C1 segment of cervical spinal cord (tissue), 14 donors: ENCODE measurements at places on chromosomes 6 and 20.

GRCh38 chr6:111096246-111096645, 8.9 kb downstream of the SLC16A10 start:
- no peak for DNase-seq

DNA sequence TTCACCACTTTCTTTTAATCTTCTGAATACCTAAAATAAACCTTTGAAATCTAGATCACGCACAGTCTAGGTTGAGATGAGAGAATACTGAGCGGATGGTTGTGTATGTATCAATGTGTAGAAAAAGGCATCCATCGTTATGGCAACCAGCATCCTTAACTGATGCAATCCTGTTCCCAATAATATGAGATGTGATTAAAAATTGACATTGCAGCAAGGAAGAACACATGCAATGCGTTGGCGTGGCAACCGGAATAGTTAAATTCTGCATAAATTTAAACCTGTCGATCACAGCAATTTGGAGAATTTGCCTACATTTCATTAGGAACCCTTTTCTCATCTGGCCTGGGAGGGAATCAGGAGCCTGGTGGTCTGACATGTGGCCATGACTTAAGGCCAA, 1.3 kb upstream of the L3MBTL1 start:
- no peak for DNase-seq

DNA sequence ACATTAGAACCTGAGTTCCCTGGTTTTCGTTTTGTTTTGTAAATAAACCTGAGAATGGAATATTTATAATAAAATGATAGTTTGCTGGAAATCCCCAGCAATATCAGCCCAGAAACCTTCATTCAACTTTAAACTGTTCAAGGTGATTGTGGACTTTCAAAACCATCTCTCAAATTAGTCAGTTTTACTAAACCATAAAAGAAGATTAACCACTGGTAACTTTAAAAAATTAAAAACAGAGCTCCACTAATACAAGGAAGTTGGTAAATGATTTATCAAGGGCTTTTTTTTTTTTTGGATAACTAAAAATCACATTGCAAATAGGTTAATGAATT, 10.0 kb downstream of the MBOAT1 start:
- no peak for DNase-seq

GRCh38 chr6:36925809-36926208, 28.7 kb upstream of the PI16 start:
- DNase-seq, result no peak

- DNase-seq, result no peak
Observed at GRCh38 chr20:50413088-50413500, 97.1 kb upstream of the PTPN1 start.

GRCh38 chr6:108321253-108321747, 26.4 kb downstream of the AFG1L start:
- no peak for DNase-seq

DNA sequence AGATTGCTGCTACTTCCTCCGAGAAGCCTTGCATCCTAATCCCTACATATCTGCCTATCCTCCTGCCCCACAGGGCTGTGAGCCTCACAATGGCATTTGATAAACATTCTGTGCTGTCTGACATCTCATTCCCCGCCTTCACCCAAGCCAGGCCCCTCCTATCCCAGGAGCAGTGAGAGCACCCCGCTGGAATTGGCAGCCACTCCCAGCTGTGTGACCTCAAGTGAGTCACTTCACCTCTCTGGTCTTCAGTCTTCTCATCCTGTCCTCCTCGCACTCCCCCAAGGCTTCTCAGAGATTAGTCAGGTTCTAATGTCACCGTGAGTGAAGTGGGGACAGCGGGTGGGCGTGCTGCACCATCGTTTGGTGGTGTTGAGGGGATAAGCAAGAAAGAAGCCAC, 81.7 kb downstream of the CDH22 start:
- no peak for DNase-seq

- DNase-seq, result no peak
Observed at GRCh38 chr6:116268589-116269293, 11.0 kb downstream of the TSPYL1 start.

DNA sequence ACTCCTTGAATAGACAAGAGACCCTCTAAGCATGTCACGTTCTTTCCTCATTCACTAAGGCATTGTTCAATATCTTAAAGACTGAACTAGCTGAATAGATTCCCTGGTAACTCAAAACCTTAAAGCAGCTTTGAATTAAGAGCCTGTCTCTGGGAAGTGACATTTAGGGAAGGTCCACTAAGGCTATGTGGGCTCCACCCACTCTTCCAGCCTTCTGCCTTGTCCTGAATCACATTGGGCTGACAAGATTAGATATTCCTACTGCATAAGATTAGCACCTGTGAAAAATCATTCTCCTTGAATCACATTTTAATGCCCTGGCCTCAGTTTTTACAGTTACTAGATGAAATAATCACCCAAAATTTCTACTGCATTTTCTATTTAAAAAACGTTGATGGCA, 36.3 kb downstream of the CLIC5 start:
- no peak for DNase-seq

GRCh38 chr20:62643521-62644043, 1.3 kb downstream of the SLCO4A1 start:
- DNase-seq, result no peak

GRCh38 chr6:134456226-134456625, 138.3 kb upstream of the SGK1 start:
- DNase-seq, result no peak

GRCh38 chr20:4697831-4698221, 23.9 kb upstream of the PRND start:
- no peak for DNase-seq

DNA sequence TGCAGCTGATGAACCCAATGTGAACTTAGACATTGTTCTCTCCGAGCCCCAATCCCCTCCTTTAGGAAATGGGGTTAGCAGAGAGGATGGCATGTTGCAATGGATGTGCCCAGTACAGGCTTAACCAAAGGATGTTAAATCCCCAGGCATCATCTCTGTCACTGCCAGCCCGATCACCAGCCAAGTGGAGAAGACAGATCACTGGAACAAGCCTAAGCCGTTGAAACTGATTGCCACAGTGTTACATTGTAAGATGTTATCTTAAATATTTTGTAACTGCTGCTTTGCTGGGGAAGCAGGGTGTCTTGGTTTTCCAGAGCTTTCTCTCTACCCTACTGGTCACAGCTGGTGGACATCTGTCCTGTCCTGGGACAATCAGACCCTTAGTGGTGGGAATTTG, 783.4 kb upstream of the CHD6 start:
- DNase-seq, result no peak

DNA sequence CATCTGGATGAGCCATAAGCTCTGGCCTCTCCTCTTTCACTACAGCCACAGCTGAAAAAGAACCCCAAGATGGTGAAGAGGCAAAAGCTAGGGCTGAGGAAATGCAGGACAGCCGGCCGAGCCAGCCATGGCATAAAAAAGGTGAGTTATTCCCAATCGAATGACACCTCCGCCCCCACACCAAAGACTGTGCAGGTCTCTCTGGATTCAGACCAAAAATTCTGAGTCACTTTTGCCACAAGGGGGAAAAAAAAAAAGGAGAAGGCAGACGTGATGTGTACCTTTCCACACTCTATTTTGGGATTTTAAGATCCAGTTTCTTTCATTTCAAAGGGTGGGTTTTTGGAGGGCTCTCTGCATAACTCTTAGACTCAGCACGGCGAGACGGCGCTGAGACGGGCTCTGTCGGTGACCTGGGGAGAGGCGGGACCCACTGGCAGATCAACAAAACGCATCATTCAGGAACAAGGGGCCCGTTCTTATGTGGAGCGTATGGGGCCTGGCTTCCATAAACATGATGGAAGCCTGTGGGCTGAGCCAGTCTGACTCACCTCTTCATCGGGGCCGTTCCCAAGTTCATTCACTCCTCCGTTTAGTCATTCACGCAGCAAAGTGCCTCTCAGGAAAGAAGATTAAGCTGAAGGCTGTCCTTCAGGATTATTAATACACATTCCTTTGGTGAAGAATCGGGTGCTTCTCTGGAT, 54.8 kb downstream of the NFATC2 start:
- DNase-seq, result no peak

DNA sequence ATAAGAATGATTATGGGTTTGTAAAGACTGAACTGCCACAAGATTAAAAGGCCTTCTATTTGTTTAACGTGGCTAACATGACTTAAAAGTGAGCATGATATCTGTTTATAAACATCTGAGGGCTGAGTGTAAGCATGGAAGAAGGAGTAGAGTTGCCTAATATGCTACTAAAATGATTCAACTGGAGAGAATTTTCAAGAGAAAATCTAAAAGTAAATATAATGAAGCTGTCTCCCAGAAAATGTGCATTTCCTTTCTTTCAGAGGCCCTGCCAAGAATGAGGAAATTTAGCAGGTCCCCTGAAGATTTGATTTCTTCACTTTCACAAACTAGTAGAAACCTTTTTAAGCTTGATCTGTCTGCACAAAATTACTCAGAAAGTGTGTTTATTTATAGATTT, 4.2 kb upstream of the EYA4 start:
- no peak for DNase-seq

GRCh38 chr6:3194535-3195419, 32.7 kb downstream of the TUBB2B start:
- peak; percentile 67 for DNase-seq

DNA sequence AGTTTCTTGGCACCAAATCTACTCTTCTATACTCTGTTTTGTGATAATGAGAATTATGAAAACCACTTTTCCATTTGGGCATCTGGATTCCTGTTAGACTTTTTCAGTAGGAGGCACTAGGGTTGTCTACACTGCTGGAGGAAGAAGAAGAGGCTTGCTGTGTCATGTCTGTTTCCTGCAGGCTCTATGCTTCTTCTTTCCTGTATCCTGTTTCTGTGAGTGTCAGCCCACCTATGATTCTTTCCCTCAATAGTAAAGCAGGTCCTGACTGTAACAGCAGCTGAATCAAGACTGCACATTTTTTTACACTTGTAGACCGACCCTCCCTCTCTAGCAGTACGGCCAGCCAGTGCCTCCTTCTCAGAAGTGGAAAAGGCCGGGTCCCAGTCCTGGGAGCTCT, 603.9 kb downstream of the HDGFL1 start:
- no peak for DNase-seq

GRCh38 chr6:145161501-145161900, 573.8 kb downstream of the EPM2A start:
- no peak for DNase-seq

DNA sequence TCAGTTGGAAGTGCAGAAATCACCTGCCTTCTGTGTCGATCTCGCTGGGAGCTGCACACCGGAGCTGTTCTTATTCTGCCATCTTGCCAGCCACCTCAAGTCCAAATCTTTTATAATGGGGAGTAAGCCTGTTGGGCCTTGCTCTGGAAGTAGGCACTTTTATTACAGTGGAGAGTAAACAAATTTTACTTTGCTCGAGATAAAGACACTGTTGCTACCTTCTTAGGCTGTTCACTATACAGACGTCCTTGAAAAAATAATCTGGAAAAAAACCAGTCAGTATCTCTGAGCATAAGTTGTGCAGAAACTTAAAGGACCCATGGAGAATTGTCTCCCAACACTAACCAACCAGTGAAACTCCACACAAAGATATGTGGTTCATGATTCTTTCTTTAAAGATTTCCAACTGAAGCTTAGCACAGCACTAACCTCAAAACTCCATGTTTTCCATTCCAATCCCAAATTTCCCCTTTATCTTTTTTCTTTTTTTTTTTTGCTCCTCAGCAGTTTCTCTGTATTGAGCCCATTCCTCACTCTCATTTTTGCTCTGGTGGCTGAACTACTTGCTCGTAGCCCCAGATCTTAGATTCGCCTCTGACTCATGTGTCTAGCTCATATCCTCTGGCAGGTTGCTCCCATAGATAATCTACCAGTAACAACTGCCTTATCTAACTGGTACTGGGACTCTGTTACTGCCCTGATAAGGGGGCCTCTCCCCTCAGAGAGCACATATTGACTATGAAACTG, 34.3 kb upstream of the COL9A1 start:
- DNase-seq, result no peak

GRCh38 chr20:10665791-10666190, 8.0 kb downstream of the JAG1 start:
- no peak for DNase-seq

DNA sequence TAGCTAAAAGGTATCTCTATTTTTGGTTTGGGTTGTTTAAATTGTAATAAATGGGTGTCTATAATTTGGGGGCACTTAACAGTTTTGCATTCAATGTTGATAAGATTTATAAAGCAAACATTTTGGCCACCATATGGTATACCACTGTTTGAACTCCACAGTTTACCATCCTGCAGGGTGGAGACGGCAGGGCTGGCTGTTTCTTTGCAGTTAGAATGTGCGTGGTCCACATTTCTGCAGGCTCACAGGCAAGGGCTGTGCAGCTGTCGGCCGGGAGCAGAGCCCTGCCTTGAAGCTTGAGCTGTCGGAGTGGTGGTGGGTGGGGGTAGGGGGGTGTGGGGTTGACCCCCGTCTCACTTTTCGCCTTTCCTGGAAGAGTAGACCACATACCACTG, 135.9 kb downstream of the CDH4 start:
- DNase-seq, result no peak

DNA sequence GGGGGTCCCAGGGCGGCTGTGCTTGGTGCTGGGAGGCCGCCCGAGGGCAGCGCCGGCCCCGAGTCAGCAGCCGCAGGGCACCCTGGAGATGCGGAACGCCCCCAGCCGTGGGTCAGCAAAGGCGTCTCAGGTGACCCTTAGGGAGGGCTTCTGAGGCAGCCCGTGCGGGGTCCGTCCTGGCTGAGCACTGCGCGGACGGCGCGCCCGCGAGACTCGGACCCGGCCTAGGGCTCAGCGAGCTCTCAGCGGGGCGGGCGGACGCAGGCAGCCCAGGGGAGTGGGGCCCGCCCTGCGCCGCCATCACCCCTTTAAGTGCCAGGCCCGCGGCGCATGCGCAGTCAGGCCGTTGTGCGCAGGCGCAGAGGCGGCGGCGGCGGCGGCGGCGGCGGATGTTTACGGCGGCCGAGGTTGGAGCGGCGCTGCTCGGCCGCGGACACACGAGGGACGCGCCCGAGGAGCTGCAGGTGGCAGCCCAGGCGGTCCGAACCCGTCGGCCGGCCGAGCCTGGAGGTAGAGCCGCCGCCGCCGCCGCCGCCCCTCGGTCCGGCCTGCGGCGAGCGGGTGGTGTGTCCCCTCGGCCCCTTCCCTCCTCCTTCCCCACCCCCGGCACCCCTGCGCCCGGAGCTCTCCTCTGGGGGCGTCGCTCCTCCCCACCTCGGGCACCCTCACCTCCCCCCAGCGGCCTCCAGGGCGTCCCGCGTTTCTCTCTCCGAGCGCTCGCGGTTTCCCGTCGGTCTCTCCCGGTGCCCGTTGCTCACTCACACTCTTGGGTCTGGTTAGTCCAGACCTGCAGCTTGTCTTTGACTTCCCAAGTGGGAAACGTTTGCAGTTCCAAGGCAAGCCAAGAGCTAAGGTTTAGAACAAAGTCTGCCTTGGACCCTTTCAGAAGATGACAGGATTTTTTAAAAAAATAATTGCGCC, at the start of gene PCMTD2:
Gene PCMTD2 (plus strand): TSS at position 388 of the 921 bp plus-strand sequence. CDS start 4,218 bp downstream, outside the sequence.
- DNase-seq, result peak; percentile 68
